ENCODE measurements at places on chromosomes 4 and X. TPM values are rescaled to one million over a fixed set of nuclear protein-coding genes. Genes with fewer than 3 reads are reported as not detected.

GRCh38 chr4:123816462-123816861, 419.9 kb downstream of the SPRY1 start:
- no peak for DNase-seq

DNA sequence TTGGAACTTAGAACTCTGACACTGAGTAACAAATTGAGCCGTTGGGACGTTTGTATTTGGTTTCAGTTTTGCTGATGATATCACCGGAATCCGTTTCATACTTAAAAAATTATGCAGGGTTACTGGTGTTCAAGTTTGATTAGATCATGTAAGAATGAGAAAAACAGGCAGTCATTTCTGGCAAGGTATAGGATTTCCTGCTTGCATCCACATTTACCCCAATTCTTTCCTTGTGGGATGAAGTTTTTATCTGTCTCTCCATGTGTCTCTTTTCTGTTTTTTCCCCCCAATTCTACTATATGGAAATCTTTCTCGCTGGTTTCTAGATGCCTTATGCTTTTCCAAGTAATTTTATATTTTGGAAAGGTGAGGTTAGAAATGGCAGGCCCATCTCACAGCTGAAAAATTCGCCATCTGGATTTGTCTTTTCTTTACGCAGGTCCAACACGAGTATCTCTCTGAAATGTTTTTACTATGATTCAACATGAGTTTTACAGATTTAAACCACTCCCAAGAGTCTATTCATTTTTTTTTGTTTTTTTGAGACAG, 197.9 kb downstream of the SHOX start:
- no peak for DNase-seq

DNA sequence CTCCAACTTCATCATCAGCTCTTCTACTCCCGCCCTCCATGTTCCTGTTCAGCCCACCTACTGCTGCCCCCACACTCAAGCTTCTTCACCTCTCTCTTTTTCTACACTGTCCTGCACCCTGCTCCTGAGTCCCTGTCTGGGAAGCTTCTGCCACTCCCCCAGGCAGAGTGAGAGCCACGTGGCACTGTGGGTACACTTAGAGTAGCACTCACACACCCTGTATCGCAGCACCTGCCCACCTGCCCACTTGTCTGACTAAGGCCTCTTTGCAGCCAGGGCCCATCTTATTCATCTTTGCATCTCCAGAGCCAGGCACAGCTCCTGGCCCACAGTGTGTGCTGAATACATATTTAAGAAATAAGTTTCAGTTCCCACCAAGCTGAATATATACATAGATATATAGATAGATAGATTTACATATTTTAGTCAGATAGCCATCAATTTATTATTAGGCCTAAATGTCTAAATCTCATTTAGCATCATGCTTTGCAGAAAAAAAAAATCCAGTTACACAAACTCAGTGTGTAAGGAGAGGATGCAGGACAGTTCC, 24.9 kb downstream of the CCDC149 start:
- DNase-seq, result no peak

DNA sequence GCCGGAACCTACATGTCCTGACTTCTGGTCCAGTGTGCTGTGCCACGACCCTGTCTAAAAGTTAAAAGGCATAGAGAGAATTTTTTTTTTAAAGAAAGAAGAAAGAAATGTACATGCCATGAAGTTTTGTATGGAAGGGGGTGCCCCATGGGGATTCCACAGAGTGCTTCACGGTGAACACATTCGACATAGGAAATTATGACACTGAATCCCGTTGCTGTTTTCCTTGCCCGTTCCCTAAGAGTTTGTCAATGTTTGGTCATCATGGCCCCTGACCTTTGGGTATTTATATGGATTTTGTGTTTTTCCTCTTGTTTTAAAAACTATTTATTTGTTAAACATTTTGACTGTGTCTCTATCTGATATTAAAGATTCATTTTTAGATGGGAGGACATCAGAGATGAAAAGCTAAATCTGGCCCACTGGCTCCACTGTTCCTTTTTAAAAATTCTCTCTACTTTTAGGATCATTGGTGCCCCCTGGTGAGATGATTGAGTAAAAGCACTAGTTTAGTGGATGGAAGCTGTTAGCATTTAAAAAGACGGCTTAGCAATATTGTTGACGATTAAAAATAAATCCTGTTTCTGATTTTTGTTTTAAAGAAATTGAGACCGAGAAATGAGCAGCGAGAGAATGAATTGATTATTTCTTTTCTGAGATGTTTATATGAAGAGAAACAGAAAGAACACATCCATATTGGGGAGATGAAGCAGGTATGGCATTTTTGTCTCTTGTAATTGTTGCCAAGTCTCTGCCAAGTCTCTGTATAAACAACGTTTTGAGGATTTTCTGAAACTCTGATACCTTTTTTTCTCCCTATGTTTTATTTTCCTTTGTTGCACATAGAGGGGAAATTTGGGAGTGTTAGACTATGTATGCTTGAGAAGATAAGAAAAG, 75.0 kb downstream of the PTTG2 start:
- DNase-seq, result no peak

DNA sequence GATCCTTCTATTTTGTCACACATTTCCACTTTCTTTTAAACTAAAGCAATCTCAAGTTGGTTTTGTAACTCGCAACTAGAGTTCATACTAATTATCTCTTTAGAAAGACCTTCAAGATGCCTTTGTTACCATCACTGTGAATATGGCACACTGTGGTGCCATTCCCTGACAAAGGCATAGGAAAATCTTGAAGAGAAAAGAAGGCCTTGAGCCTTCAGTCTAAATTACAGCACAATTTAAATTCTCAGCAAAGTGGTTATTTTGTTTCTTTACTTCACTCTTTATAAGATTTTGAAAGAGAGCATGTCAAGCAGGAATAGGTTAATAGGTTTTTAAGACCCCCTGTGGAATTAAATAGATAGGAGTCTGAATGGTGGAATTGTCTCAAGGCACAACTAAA, 89.0 kb upstream of the BANK1 start:
- DNase-seq, result no peak

DNA sequence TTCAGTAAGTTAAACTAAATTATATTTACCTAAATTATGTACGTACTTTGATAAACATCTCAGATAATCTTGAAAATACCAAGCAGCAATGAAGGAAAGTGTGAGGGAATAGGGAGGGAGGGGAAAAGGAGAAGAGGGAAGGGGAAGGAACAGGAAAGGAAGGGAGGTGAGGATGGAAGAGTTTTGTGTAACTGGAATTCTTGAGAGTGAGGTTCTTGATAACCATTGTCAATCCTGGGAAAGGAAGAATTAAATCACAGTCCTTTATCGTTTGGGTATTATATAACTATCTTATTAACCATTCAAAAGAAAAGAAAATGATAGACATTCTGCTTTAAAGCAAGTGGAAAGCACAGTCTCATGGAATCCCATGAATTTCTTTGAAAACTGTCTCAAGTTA, 795.0 kb downstream of the CCSER1 start:
- DNase-seq, result no peak

DNA sequence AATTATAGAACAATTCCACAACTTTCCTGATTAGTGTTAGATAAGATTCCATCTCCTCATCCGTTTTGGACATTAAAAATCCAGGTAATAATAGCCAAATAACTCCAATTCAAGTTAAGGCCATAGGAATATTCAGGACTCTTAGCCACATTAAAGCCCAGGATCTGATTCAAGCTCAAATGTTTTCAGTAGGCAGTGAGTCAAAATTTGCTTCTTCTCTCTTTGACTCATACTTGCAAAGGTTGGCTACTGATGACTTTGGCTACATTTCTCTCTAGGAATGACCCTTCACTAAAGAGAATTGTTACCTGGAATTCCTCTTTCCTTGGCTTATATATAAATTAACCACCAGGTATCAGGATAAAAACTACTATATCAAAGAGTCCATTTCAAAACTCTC, 354.9 kb upstream of the HS3ST1 start:
- no peak for DNase-seq

Gene DBET
- total RNA-seq, result not detected

Data from left ventricle myocardium inferior (tissue), 1 donor.